ENCODE measurements at places on chromosomes 4 and X.

GRCh38 chr4:4667622-4668081 is 125.8 kb upstream of the STX18 start:
- no peak for DNase-seq

GRCh38 chrX:15825936-15826335 is 28.7 kb downstream of the AP1S2 start:
- DNase-seq, result no peak

DNA sequence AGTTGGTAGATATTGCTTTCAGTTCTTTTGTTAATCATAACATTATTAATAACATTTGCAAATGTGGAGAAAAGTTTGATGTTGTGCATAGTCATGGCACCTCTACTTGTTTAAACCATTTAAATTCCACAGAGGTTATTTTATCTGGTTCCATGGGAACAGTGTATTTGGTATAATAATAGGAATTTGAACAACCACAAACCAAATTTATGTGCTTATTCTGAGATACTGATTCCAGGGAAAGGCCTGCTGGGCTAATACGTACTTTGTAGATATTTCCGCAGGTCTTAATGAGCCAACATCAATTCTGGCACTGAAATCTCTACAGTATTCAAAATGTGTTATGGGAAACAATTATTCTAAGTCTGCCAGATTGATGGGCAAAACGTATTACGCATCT is 319.0 kb downstream of the DKK2 start:
- no peak for DNase-seq

DNA sequence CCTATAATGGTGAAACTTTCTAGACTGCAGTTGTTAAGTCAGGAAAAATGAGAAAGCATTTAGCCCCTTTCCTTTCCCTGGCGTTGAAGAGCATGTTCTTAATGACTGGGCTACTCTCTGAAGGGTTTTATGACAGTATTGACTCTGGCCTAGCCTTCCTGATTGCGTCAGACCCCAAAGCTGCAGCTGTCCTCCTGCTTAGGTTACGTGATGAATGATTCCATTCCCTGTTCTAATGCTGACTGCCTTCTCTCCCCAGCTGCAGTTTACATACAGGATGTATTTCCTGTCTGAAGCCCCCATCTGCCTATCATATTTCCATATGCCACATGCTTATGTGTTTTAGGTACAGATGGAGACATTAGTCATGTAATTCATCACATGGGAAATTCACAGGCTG is 105.8 kb upstream of the EGFL6 start:
- DNase-seq, result no peak

DNA sequence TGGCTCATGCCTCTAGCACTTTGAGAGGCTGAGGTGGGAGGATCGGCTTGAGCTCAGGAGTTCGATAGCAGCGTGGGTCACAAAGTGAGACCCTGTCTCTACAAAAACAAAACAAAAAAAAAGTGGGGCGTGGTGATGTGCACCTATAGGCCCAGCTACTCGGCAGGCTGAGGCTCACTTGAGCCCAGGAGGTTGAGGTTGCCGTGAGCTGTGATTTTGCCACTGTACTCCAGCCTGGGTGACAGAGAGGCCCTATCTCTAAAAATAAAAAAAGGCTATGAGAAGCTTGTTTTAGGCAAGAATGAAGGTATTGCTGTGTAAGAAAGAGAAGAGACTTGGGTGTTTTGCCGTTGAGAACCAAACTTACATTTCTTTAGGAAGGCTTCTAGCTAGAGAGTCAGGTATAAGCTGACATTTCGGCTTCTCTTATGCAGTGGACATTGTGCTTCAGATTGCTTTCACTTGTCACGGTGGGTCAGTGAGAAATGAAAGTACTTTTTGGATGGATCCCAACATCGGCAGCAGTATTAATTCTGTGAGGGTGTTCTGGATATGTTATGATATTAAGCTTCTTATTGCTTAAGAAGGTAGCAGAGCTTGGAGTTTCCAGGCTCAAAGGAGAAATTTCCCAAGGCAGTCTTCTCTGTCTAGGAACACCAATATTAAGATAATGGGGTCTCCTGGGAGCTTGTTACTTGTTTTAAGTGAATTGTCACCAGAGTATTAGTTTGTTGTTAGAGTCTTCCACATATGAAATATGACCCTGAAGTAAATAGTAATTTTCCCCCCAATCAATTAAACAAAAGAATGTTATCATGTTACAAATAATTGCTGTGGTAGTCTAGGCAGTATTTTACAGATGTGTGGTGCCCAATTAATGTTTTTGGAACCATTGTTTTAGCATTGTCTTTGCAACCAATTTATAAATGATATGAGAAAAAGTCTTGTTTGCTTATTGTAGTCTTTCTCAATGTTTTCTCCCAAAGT is 17.6 kb downstream of the TMEM131L start:
- no peak for DNase-seq

- DNase-seq, result no peak
Observed at GRCh38 chr4:71441186-71442169, 102.7 kb downstream of the SLC4A4 start.

DNA sequence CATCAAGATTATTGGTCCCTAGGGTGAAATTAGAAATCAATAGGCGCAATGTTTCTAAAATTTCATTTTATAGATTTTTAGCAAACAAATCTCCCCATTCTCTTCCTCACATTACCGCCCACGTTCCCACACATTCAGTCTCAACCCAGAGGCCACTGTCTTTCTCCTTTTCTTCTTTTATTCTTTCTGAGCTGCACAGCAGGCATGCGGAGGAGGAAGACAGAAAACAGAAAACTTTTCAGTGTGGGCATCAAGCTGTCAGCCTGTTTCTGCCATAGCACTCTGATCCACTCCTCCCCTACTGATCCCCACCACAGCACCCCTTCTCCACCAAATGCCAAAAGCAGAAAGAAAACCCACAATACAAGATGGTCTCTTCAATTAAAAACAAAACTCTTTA is 94.8 kb upstream of the ADAMTS3 start:
- DNase-seq, result no peak

- peak; percentile 75 for DNase-seq
Observed at GRCh38 chrX:13087322-13088155, 43.1 kb upstream of the FAM9C start.

- DNase-seq, result peak; percentile 35
Observed at GRCh38 chrX:49165901-49166881, 3.6 kb downstream of the MAGIX start.

- peak; percentile 45 for DNase-seq
Observed at GRCh38 chrX:78653118-78653822, 5.9 kb downstream of the RTL3 start.

GRCh38 chr4:163350672-163351071 is 7.0 kb downstream of the NPY5R start:
- DNase-seq, result no peak

DNA sequence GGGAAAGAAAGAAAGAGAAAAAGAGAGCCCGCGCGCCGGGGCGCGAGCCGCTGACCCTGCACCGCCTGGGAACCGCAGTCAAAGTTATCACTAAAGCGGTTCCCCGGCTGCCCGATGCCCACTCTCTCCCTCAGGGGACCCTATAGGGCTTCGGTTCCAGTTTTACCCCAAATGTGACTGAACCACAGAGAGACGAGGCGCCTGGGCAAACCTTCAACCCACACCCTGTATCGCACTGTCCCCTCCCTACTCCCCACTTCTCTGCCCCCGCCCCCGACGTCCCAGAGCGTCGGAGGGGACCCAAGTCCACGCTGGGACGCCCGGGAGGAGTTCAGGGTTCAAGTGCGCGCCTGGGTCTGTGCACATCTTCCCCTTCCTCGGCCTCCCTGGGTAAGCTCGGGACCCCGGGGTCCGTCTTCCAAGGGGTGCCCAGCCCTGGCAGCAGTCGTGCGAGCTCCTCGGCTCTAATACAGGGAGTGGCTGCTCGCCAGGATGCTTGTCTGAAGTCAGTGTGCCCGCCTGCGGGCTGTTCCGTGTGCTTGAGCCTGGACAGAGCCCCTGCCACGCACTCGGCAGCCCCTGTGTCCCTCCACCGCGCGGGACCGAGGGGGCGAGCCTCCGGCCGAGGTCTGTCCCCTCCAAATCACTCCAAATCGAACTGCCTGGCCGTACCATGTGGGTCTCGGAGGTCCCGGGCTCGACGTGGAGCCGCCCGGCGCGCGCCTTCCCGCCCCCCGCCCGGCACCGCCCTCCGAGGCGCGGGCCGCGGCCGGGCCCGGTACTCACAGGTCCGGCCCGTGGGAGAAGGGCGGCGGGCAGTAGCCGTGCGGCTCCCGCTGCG is 960 bp downstream of the TRPC3 start:
- no peak for DNase-seq

GRCh38 chrX:13131396-13132137 is 87.1 kb upstream of the FAM9C start:
- DNase-seq, result peak; percentile 62

DNA sequence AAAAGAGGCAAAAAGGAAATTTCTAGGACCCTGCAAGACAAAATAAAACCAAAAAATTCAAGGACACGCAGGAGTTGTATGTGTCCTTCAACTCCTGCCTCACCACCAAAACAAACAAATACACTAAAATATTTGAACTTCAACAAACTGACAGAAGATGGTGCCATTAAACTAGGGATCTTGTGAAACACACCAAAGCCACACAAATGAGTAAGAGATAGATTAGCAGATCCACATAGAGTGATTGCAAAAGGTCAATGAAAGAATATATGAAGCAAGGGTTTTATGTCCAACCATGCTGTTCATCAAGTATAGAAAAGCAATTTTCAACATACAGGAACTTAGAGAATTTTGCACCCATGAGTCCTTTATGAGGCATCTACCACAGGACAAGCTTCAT is 40.1 kb upstream of the SCML1 start:
- DNase-seq, result peak; percentile 6

GRCh38 chr4:152513078-152513477 is 22.8 kb downstream of the FBXW7 start:
- no peak for DNase-seq

DNA sequence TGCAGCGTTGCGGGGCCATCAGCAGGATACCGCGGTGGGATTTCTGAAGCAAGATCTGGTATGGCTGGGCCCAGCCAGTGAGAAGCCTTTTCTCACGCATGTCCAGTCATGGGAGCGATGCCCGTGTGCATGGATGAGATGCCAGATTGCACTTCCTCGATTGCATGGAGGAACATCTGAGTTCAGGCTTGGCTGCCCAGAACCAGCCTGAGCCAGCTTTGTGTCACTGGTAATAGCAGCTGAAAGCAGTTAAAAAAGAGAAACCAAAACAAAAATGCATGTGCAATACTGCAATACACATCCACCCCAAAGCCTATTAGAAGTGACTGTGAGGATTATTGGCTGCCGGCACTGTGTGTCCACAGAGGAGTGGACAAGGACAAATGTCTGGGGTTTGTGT is 59.3 kb downstream of the PSAPL1 start:
- no peak for DNase-seq
